Endothelial cell of umbilical vein (primary cell): ENCODE measurements at places on chromosomes 4 and X. TPM values are rescaled to one million over a fixed set of nuclear protein-coding genes. Genes with fewer than 3 reads are reported as not detected.

GRCh38 chr4:144732584-144733428 is 86.8 kb downstream of the HHIP start:
- DNase-seq, result no peak

- DNase-seq, result no peak
Observed at GRCh38 chr4:188082796-188083195, 26.6 kb downstream of the TRIML2 start.

DNA sequence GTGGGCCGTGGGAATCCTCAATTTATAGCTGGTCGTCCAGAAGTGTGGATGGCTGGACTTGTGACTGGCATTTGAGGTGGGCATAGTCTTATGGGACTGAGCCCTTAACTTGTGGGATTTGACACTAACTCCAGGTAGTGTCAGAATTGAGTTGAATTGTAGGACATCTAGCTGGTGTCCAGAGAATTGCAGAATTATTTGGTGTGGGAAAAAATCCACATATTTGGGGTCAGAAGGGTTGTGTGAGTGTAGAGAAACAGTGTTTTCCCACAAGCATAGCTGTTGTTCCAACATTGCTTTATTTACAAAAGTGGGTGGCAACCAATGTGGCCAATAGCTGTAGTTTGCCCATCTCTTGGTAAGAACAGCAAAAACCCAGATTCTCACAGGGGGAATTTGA is 91.3 kb downstream of the MOSPD2 start:
- peak; percentile 19 for DNase-seq

Gene ARHGEF38
- total RNA-seq, result not detected in 2 replicates

- no peak for DNase-seq
Observed at GRCh38 chr4:168507178-168507815, 10.4 kb downstream of the PALLD start.

DNA sequence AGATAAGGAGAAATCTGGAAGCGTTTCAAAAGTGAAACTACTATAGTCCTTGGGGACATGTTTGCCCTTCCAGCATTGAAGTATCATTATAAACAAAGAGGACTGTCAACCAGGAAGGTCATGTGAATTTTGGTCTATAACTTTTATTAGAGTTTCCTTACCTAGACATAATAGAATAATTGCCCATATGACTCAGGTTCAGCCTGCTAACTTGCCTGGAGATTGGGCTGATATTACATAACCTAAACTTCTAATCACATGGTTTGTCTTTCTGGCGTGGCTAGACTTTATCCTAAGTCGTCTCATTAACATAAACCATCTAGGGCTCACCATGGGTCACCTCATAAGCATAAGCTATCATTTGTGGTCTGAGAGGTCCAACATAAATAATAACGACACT is 775.9 kb downstream of the CENPC start:
- no peak for DNase-seq

- peak; percentile 69 for DNase-seq
Observed at GRCh38 chr4:145829629-145830395, 108.8 kb downstream of the ZNF827 start.
